Smooth muscle cell of the pulmonary artery (primary cell): ENCODE measurements at places on chromosomes 2 and 18. TPM values are rescaled to one million over a fixed set of nuclear protein-coding genes. Genes with fewer than 3 reads are reported as not detected.

The ACMSD gene
- total RNA-seq = not detected in 2 replicates

The SULT1C2 gene
- 0.07 and 0.23 TPM in 2 replicates for total RNA-seq

The POLR1B gene
- total RNA-seq = 14.9 and 21.2 TPM in 2 replicates

The PDE1A gene
- 9.7 and 108 TPM in 2 replicates for total RNA-seq

The CXCR2 gene
- not detected in 2 replicates for total RNA-seq

The ZNF512 gene
- total RNA-seq = 16.3 and 21.9 TPM in 2 replicates

The ARHGAP15 gene
- 0.13 TPM in 1 of 2 replicates, not detected in the other for total RNA-seq

The PLCL1 gene
- total RNA-seq = 4.3 and 8.6 TPM in 2 replicates

The CAPN14 gene
- total RNA-seq = 0.23 and 0.26 TPM in 2 replicates

The CNTNAP5 gene
- not detected in 2 replicates for total RNA-seq
